Stimulated activated CD4-positive, alpha-beta T cell treated with anti-CD3 and anti-CD28 coated beads, Interleukin-15, amount 100 ng/mL, for 1 hour (primary cell): ENCODE measurements at places on chromosomes 3 and 15.

DNA sequence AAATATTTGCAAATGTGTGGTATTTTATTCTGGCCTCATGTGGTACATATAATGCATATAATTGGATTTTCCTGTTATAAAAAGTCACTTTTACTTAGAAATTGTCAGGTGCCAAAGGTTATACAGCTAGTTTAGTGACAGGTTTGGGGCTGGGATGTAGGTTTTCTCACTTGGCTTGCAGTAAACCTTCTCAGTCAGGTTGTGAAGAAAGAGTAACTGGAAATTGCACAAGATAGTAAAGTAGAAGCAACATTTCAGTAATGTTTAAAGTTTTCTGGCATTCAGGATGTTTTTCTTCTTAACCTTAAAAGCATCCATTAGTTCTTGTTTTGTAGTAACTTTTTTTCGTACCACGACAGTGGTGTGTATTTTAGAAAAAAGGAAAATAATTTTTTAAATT lies 53.9 kb downstream of the MEF2A start:
- DNase-seq, result no peak

- DNase-seq, result no peak
Observed at GRCh38 chr15:57387564-57388076, 11.3 kb downstream of the CGNL1 start.

DNA sequence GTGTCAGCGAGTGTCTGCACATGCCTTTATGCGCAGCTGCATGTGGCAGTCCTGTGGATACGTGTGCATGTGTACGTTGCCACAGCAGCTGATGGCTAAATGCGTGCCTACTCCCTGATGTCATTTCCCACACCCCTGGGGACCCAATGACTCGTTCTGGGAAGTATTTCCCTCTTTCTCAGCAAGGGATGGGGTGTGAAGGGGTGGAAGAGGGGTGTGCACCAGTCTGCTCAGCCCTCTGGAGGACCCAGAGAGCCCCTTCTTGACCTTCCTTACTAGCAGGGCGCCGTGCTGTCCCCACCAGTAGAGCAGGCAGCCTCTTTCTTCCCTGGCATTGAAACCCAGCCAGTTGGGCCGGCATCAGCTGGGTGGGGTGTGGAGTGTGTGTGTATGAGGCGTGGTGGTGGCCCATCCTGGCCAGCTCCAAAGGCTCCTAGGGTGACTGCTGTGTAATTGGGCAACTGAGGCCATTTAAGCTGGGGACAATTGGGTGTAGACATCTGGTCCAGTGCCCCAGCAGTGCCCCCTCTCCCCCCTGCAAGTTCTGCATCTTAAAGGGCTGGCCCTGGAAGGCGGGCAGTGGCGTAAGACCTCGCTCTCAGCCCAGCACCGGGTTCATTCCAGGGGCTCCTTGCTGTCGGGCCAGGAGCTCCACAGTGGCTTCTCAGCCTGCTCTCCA lies 19.2 kb downstream of the SNX33 start:
- DNase-seq, result no peak

GRCh38 chr3:69339760-69340159 lies 46.1 kb downstream of the FRMD4B start:
- DNase-seq, result no peak

GRCh38 chr3:53592862-53593261 lies 98.5 kb downstream of the CACNA1D start:
- no peak for DNase-seq

DNA sequence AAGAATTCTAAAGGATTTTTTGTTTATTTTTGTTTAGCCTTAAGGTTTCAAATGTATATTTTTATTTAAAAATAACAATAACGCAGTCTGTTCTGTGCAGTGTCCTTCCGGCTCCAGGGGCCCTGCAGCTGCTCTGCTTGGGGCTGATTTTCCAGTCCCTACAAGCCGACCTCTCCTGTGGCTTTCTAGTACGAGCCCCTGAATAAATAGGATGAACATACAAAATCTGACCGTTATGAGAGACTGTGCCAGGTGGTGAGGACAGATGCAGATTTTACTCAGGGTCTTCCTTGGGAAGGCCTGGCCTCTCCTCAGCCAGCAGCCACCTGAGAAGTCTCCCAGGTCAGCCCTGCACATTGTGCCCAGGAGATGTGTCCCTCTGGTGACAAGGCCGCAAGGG lies 59.2 kb upstream of the ADAMTS17 start:
- no peak for DNase-seq

GRCh38 chr15:39086641-39087040 lies 494.2 kb upstream of the THBS1 start:
- DNase-seq, result no peak

DNA sequence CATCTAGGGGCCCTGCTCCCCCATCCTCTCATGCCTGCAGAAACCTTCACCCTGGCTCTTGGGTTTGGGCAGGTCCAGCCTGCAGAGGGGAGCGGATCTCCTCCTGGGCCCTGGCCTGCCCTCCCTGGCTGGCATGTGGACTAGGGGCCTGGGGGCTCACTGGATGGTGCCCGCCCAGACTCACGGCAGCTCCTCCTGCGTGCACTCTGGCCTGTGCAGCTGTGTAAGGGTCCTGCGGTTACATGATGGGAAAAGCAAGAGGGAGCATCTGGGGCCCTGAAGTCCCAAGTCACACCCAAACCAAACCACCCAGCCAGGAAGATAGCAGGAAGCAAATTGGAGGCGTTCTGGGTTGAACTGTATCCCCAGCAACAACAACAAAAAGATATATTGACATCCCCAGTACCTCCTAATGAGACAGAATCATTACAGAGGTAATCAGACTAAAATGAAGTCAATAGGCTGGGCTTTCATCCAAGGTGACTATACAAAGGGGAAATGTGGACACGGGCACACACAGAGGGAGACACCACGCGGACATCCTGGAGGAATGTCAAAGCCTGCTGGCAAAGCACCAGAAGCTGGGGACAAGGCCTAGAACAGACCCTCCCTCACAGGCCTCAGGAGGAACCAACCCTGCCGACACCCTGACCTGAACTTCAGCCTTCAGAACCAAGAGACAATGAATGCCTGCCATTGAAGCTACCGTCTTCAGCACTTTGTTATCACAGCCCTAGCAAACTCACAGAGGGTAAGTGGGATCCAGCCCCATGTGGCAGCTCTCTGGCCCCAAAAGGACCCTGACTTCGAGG lies 10.4 kb upstream of the CLK3 start:
- DNase-seq, result no peak
